ENCODE measurements at places on chromosomes 7 and 10.
A peak's percentile ranks its signal among the peaks of the same experiment; 100 is the strongest.

DNA sequence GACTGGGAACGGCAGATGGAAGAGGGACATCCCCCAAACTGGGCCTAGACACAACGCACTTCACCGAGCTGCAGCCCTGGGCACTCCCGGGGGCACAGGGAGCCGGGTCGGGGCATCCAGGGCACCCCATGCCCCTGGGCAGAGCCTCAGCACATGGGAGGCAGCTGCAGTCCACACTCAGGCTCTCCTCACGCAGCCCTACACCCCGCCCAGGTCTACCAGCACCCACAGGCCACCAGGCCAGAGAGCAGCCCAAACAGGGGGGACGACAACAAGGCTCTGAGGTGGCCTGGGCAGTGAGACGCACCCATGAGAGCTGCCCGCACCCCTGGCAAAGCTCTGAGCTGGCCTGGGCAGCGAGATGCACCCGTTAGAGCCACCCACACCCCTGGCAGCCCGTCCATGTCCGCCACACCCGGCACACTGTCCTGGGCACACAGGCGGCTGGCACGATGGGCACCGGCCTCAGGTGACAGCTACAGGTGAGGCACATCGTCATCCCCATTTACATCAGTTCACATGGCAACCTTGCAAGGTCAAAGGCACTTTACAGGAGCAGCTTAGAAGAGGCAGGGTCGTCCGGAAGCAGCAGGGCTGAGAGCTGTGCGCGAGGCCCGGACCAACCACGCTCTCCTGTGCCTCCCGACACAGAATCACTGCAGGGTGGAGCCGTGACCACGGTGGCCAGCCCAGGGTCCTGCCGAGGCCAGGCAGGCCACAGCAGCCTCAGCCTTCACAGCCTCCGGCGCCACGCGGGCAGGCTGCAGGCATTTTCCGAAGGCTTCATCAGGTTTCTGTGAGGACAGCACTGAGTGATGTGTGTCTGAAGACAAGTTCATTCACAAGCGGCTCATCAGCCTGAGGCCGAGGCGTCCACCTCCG lies 228.6 kb downstream of the MAD1L1 start:
- DNase-seq: no peak

DNA sequence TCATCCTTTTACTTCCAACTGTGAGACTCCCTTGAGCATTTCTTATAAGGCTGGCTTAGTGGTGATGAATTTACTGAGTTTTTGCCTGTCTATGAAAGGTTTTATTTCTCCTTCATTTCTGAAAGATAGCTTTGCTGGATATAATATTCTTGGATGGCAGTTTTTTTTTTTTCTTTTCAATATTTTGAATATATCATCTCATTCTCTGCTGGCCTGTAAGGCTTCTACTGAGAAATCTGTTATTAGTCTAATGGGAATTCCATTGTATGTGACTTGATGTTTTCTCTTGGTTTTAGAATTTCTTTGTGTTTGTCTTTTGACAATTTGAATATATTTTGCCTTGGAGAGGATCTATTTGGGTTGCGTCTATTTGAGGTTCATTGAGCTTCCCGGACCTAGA lies 22.4 kb downstream of the PHTF2 start:
- DNase-seq: no peak

GRCh38 chr10:113056441-113057021 lies 106.5 kb downstream of the TCF7L2 start:
- DNase-seq: no peak

GRCh38 chr10:96747734-96748550 lies 27.6 kb upstream of the PIK3AP1 start:
- DNase-seq: no peak

DNA sequence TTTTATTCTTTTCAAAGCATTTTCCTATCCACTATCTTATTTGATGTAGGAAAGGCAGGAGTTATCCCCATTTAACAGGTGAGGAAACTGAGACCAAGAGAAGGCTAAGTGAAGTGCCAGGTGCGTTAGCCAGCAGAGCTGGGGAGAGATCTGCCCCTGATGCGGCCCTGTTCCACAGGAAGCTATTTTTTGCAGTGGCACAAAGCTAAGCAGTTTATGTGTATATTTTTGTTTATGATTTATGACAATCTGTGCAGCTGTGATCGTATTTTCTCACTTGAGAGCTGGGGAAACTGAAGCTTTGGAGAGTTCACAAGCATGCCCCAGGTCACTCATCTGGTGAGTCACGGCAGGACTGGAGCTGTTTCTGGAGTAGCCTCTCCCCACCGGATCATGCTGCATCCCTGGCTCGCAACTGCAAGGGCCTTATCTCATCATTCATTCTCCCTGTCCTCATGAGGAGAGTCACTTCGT lies 38.8 kb downstream of the SLC29A3 start:
- no peak for DNase-seq

GRCh38 chr10:98666276-98666675 lies 219.5 kb upstream of the HPS1 start:
- no peak for DNase-seq

DNA sequence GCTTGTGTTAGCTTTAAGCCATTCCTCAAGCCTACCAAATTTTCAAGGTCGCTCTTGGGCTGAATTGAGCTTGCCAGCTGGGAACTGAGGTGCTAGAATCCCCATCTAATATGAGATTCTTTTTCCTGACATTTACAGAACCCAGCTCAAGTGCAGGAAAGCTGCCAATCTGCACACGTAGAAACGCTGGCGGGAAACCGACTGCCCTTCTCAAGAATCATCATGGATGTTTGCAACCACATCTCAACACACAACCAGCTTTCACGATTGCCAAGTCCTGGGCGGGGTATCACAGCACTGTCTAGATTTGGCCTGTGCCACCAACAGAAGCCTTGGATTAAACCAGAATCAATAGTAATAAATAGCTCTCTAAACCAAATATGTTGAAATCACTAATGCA lies 203.7 kb downstream of the DIP2C start:
- peak; percentile 44 for DNase-seq

DNA sequence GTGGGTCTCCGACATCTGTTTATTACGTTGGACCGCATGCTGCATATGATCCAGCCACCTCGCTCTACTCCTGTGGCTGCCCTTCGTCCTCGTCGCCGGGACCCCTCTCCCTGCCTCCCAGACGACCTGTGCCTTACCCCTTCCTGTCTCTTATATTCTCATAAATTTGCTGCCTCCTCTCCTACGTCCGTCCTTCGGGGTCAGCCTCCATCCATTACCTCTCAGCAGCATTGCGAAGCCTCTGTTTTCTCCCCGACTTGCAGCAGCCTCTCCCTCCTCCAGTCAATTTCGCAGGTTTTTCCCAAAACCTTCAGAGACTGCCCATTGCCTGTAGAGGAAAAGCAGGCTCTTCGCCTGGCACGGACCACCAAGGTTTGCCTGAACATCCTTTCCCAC lies 39.4 kb upstream of the LEP start:
- no peak for DNase-seq

All from cerebellar cortex (tissue), 1 donor.